ENCODE measurements at places on chromosomes 13 and 19.
A peak's percentile ranks its signal among the peaks of the same experiment; 100 is the strongest.

GRCh38 chr19:27748551-27749152 lies 1464.3 kb downstream of the UQCRFS1 start:
- no peak for DNase-seq

DNA sequence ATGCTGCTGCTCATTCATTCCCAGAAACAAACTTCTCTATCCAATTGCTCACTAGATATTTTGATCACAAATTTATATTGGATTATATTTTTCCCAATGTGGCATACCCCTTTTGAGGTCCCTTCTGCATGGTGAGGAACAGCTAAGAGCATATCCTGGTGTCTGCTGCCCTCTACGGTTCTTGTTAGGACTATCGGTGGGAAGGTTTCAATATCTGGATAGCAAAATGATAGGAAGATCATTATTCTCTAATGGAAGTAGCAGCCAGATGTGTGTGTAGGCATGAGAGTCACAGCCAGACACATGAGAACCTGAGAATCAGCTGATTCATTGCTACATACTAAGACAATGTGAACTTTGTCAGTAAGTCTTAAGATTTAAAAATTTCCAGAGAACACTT lies 1422.4 kb upstream of the MIR17HG start:
- peak; percentile 19 for DNase-seq

GRCh38 chr13:24500977-24501376 lies 11.6 kb downstream of the PARP4 start:
- DNase-seq = no peak

- DNase-seq = no peak
Observed at GRCh38 chr13:61350341-61350740, 65.3 kb downstream of the PCDH20 start.

- DNase-seq = no peak
Observed at GRCh38 chr19:45960595-45961235, 12.9 kb downstream of the NOVA2 start.

DNA sequence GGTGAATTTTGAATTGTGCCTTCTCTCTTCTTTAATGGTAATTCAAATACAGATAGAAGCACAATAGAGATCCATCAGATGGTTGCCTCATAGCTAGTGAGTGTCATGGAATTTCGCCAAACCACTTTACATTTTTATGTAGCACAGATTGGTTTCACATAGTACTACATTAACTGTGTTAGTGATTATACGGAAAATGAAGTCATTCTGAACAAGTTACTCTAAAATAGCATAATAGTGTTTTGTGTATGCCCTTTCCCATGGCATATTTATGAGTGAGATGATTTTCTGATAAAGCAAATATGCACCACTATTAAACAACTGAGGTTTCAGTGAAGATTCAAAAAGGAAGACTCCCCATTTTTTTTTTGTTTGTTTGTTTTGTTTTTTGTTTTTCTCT lies 1623.5 kb downstream of the PCDH9 start:
- no peak for DNase-seq

- DNase-seq = peak; percentile 69
Observed at GRCh38 chr19:52991484-52991883, 22.2 kb upstream of the ERVV-1 start.

DNA sequence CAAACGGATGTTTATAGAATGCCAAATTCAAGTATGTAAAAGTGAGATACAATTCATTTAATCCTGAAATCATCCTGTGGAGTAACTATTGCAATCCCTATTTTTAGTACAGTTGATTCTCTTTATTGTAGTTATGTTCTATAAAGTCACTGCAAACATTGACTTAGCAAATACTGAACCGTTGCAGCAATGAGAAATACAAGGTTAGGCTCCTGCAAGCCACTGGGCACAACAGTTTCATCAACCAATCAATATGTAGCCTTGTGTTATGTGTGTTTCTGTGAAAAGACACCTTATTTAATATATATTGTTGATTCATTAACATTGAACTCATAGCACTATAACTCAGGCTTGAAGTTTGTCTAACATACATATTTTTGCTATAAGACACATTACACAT lies 174.4 kb downstream of the DCT start:
- no peak for DNase-seq

DNA sequence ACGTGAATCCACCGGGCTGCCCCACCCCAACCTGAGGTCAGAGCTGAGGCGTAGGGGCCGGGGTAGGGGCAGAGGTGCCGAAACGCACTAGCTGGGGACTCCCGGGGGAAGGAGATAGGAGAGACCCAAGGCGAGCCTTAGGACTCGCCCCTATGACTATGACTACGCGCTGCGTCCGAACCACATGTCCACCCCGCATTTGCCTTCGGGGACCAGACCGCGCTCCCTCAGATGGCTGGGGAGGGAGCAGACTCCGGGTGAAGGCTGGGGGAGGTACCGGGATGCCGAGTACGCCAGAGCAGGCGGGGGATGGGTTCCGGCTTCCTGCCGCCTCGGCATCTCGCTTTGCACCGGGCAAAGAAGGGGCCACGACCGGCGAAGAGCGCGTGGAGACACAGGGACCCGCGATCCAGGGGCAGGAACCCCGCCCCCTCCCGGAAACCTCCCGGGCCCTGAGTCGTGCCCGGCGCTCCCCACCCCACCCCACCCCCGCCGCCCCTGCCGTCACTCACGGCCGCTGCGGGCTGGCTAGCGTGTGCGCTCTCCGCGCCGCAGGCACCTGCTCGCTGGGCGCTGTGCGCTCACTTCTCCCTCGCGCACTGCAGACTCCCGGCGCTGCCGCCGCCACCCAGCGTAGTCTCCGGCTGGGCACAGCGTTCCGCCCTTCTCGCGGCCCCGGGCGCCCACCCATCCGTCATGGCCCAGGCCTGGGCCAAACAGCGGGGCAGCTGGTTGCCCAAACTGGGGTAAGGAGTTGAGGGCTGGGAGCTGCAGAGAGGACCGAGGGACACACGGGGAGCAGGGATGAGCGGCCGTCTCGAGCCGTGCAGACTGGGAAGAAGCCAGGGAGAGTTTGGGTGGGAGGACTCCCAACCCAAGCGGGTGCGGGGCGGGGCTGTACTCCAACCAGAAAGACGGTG lies 622 bp upstream of the VSTM2B start:
- DNase-seq = no peak

- DNase-seq = no peak
Observed at GRCh38 chr19:28456252-28456651, 756.7 kb downstream of the UQCRFS1 start.

GRCh38 chr13:112516218-112516617 lies 71.7 kb downstream of the TUBGCP3 start:
- DNase-seq = no peak

DNA sequence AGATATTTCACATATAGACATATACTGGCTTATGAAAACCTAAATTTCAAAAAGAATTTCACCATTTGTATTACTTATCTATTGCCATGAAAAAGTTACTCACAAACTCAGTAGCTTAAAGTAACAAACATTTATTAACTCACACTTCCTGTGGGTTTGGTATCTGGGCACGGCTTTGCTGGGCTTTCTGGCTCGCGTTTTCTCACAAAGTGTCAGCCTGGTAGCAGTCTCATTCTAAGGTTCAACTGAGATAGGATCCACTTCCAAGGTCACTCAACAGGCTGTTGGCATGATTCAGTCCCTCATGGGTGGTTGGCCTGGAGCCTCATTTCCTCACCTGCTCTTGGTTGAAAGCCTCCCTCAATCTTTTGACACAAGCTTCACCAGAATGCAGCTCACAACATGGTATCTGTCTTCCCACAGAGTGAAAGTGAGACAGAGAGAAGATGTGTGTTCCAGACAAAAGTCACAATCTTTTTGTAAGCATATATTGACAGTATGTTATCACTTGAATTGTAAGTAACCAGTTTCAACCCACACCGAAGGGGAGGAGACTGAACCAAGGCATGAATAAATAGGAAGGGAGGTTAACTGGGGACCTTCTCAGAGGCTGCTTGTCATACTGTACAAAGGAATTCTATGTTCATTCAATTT lies 1065.8 kb upstream of the SPRY2 start:
- DNase-seq = no peak

DNA sequence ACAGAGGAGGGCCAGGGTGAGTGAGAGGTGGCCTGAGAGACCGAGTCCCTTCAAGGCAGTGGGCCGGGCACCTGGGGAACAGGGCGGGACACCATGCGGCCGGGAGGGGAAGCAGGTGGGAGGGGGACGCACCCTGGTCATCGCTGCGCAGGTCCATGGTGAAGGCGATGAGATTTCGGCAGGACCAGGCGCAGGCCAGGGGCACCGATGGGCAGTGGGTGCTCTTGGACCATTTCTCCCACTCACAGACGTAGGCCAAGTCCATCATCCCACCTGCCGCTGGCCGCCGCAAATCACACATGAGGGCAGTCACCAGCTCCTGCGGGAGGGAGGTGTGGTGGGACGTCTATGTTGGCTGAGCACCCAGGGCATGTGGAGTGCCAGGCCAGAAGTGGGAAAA lies 2.2 kb downstream of the MED16 start:
- no peak for DNase-seq

GRCh38 chr19:17095141-17095919 lies 19.8 kb downstream of the MYO9B start:
- no peak for DNase-seq

- DNase-seq = no peak
Observed at GRCh38 chr13:110340812-110341444, 33.8 kb downstream of the COL4A2 start.

DNA sequence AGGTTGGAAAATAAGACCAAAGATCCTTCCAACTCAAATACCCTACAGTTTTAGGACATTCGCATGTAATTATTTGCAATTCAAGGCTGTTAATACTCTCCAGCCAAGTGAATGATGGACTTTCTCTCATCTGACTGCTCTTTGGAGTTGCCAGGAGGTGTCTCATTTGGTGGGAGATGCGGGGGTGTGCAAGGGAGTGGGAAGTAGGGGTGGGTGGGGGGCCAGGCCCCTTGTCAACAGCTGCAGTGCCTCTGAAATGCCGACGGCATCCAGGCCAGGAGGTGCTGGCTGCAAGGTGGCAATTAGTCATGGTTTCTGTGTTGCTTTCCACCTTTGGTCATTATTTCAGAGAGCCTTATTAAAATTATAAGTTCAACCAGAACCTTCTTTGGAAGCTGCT lies 121.5 kb downstream of the KL start:
- DNase-seq = no peak

DNA sequence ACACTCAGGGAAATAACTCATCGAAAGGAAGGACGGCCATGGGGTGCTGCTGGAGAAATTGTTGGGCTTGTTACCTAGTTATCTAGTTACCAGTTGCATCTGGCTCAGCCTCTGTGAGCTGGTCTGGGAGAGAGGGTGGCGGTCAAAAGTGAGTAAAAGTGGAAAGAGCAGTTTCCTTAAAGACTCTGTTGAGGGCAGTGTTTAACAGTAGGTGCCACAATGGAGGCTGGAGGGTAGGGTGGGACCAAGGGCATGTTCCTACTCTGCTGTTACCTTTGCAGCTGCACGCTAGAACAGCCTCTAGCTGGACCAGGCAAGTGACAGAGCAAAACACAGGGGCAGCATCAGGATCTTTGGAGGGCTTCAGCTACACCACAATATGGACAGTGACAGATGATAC lies 228.8 kb upstream of the STARD13 start:
- no peak for DNase-seq

GRCh38 chr13:83881140-83881684 lies 1.1 kb downstream of the SLITRK1 start:
- DNase-seq = no peak

DNA sequence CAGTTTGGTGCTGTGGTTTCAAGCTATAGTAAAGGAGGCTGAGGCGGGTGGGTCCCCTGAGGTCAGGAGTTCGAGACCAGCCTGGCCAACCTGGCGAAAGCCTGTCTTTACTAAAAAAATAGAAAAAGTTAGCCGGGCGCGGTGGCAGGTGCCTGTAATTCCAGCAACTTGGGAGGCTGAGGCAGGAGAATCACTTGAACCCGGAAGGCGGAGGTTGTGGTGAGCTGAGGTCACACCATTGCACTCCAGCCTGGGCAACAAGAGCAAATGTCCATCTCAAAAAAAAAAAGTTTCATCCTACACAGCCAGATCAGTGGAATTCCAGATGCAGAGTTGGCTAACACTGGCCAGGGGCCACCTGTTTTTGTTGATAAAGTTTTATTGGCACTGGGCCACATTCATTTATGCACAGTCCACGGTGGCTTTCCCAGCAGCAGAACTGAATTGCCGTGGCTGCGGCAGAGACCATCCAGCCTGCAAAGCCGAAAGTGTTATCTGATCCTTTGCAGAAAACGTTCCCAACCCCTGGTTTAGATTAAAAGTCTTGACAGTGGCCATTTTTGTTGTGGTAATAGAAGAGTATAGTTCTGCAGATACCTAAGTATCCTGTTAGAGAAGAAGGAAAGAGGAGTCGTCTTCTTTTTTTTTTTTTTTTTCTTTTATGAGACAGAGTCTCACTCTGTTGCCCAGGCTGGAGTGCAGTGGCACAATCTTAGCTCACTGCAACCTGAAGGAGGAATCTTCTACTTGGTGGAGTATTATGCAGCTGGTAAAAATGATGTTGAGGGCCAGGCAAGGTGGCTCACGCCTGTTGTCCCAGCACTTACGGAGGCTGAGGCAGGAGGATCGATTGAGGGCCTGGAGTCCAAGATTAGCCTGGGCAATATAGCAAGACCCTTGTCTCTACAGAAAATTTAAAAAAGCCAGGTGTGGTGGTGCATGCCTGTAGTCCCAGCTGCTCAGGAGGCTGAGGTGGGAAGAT lies 8.7 kb downstream of the NCLN start:
- no peak for DNase-seq

DNA sequence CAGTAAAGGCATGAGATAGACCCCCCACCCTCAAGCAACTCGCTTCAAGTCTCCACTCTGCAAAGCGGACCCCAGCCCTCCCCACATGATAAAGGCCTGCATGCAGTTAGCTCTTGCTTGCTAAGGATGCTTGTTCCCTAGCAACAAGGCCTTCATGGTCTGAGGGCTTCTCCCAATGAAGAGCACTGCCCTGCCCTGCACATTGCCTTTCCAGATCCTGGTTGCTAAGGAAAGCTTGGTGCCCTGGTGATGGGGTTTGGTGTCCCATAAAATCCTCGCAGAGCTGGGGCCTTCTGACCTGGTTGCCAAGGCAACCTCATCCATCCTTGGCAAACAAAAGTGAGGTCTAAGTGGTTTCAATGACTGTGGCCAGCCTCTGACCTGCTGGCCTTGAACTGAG lies 6.0 kb downstream of the DBP start:
- DNase-seq = no peak

GRCh38 chr13:78182813-78183212 lies 264.2 kb upstream of the EDNRB start:
- DNase-seq = no peak

- DNase-seq = peak; percentile 75
Observed at GRCh38 chr19:38361633-38362075, 12.7 kb upstream of the PSMD8 start.

- no peak for DNase-seq
Observed at GRCh38 chr13:29791508-29791907, 58.9 kb downstream of the UBL3 start.

GRCh38 chr13:79427883-79428282 lies 21.8 kb upstream of the RBM26 start:
- DNase-seq = no peak

GRCh38 chr19:18233224-18233825 lies 7.1 kb upstream of the PDE4C start:
- peak; percentile 60 for DNase-seq

- no peak for DNase-seq
Observed at GRCh38 chr13:96089749-96090239, at the start of gene HS6ST3. Gene HS6ST3, plus strand, starts transcription at chr13:96090107.

GRCh38 chr13:74866101-74866500 lies 615.9 kb downstream of the TBC1D4 start:
- DNase-seq = no peak

Data from LoVo (cell line).